ENCODE measurements at places on chromosomes 12 and 14.

DNA sequence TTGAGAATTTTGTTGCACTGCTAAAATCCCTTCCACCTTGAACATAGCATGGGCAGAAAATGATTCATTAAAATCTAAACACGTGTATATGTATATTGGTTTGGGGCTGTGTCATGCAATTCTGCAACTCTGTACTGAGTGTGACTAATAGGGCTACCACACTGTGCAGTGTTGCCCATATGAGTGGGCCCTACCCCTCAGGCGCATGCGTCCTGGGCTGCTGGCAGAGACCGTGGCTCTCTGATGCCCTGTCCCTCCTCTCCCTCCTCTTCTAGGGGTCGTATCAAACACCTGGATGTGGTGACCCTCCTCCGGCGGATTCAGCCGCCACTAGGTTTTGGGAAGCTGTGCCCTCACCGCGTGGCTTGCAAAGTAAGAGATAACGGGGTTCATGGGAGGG is 128.4 kb upstream of the FKBP4 start:
- no peak for DNase-seq

DNA sequence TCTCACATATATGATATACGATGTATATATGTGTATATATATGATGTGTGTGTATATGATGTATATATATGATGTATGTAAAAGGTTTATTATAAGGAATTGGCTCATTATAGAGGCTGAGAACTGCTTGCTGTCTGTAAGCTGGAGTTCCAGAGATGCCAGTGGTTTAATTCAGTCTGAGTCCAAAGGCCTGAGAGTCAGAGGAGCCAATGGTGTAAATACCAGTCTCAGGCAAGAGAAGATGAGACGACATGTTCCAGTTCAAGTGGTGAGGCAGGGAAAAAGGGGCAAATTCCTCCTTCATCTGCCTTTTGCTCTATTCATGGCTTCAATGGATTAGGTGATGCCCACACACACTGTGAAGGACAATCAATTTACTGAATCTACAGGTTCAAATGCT is 17.1 kb upstream of the STYK1 start:
- DNase-seq: peak; percentile 19

DNA sequence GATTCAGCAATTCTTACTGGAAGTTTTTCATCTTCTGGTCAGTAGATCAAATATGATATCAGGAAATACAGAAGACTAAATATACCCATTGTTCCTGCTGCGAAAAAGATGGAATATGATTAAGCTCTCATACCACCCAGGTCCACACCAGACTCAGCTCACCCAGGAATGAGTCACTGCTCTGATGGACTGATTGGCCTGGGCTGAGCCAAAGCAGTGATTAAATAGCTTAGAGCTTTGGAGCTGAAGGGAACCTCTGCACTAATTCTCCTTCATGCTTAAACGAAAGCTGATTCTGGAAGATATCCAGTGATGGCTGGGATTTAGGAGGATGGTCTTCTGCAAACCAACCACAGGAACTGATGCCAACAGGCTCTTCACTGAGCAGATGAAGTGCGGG is 62.0 kb upstream of the SYT1 start:
- peak; percentile 29 for DNase-seq

- DNase-seq: peak; percentile 86
Measured at GRCh38 chr14:20610002-20610765, 19.0 kb upstream of the RNASE12 start.

DNA sequence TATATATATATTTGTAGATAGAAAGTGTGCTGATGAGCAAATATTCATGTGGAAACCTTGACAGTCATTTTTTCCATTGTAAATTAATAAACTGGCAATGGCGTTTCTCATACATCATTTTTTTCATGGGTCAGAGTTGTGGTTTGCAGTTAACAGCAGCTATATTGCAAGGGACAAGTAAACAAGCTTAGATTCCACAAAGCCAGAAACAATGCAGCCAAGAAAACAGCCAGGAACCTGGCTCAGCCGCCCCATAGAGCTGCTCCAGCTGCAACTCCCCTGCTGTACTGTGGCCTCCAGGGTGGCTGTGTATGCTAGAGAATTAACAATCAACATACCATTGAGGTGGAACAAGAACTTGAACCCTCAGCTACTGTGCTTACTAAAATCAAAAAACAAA is 298.2 kb downstream of the TMEM132D start:
- DNase-seq: peak; percentile 80

All from fibroblast of skin of scalp (primary cell).